Large intestine (tissue), 12 donors: ENCODE measurements at places on chromosomes 1 and 21. TPM values are rescaled to one million over a fixed set of nuclear protein-coding genes. Genes with fewer than 3 reads are reported as not detected.

Gene TRMT1L
- 15.9 TPM for polyA plus RNA-seq

GRCh38 chr1:70091811-70092210, 113.6 kb downstream of the LRRC40 start:
- no peak for DNase-seq

Gene SPRR5
- not detected for polyA plus RNA-seq

- no peak for DNase-seq
Measured at GRCh38 chr1:18178111-18178510, 70.5 kb downstream of the IGSF21 start.

DNA sequence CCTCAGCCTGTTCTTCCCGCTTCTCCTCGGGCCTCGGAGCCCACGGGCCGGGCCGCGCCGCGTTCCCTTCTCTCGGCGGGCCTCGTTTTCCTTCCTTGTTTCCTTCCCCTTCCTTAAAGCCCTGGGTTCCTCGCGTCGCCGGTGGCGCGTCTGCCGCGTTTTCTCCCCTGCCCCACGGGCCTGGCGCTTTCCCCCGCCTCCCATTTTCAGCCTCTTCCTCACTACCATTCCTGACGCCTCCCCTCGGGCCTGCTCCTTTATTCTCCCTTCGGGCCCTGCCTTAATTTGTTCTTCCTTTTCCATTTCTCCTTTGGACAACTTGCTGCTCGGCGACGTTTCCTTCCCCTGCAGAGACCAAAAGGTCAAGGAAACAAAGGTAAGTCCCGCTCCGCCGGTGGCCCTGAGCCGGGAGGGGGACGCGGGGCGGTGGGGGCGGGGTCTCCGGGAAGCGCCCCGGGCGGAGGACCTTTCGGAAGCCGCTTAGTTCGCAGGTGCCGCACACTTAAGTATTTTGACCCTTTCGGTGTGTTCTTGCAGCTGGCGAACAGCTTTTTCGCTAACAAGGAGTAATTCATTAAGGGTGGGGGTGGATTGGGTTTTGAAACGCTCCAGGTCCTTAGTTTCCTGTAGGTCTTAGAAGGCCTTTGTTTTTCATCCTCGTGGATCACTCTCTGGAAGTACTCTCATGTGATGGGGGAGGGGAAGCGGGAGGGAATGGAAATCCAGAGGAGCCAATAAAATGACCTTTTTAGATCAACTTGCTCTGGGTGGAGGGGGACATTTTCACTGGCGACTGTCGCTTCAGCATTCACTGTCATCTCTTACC, 780 bp downstream of the YTHDF2 start:
- DNase-seq, result peak; percentile 77

Gene GJA9
- polyA plus RNA-seq, result 0.42 TPM

Gene MYOCOS
- not detected for polyA plus RNA-seq

- DNase-seq, result no peak
Measured at GRCh38 chr1:45796381-45796780, 7.0 kb upstream of the MAST2 start.

DNA sequence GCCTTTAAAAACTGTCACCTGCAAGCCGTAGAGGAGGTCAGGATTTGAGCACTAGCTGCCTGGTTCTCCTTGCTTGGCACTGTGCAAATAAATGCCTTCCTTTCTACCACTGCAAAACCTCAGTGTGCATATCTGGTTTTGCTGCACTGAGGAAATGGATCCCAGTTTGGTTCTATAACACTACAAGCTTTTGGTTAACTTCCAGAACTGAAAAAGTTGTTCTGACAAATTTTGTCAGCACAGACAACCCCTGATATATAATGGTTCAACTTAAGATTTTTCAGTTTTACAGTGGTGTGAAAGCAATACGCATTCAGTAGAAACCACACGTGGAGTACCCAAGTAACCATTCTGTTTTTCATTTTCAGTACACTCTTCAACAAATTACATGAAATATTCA, 29.8 kb upstream of the GALNT2 start:
- no peak for DNase-seq

GRCh38 chr1:214898161-214898560, 184.4 kb upstream of the KCNK2 start:
- no peak for DNase-seq

- DNase-seq, result no peak
Measured at GRCh38 chr1:2855206-2856065, 53.9 kb upstream of the TTC34 start.

GRCh38 chr1:89672489-89673183, 39.7 kb downstream of the LRRC8C start:
- no peak for DNase-seq

DNA sequence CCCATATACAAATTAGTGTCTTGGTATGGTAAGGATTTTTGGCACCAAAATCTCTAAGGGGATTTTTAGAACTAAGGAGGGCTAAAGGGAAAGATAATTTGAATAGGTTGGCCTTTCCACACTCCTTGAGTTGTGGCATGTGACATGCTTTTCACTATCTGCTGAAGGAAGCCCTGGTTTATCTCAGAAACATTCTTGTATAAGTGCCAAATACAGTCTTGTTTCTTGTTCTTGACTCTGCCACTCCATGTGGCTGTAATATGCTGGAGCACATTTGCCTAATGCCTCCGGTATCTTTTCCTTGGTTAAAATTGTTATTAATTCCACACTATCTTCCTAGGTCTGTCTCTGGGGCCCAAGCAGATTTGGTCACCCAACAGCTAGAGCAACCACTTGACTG, 457.0 kb downstream of the USP25 start:
- DNase-seq, result no peak

Gene TMCO2
- not detected for polyA plus RNA-seq

GRCh38 chr1:156539818-156540355, 32.5 kb downstream of the IQGAP3 start:
- no peak for DNase-seq

DNA sequence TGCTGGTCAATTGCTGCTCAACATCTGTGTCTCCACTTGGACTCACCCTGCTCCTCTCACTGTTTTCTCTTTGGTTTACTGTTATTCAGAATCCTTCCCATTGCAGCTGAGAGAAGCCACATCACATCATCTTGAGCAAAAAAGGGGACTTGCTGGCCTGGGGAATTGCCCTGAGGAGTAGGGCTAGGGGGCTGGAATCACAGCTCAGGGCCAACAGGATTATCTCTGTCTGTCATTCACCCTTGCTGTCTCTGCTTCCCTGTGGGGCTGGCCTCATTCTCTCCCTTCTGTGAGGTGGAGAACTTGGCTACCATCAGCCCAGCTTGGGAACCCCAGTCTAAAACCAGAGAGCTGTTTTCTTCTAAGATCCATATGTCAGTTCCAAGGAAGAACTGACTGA, 140.7 kb upstream of the WNT4 start:
- no peak for DNase-seq

DNA sequence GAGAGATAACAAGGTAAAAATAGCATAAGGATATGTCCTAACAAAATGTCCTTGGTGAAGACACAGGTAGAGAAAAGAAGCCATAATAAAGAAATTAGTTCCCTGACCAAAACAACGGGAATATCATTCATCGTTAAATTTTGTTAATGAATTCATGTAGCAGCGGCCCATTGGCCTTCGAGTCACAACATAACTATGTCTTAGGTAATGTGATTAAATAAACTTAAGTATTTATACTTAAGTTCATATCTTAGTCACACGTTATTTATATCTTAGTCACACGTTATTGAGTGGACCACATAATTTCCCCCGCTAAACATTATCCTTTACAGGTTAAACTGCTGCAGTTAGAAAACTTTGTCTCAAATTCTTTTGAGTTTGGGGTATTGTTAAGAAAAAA, 1.2 kb downstream of the NEXN start:
- DNase-seq, result no peak

DNA sequence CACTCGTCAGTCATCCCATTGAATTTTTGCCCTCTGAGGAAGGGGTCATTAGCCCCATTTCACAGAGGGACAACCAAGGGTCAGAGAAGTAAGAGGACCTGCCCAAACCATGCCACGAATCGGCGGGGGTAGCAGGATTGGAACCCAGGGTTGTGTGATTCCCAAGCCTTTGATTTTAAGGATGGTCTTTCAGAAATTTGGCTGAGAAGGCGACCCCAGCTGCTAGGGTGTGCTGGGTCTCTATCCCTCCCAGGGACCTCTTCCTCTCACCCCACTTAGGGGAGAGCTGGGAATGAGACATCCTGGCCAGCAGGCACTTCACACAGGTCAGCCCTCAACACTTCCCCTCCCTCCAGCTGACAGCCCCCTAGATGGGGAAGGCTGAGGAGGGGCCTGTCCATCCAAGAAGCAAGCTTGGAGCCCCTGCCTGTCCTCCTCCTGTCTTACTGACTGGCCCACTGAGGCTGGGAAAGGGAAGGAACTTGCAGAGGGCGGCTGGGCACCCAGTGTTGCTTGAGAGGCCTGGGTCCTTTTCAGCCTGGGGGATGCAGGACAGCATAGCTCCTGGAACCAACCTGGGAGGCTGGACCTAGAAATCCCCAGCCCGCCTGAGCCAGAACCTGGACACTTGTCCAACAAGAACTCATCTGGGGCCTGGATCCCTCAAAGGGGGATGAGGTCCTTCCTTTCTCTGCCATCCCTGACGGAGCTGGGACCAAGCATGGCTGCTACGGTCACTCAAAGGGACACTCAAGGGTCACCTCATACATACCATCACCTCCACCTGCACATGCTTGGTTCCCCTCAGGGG, 1.7 kb downstream of the SDC3 start:
- DNase-seq, result no peak

- no peak for DNase-seq
Measured at GRCh38 chr1:36542962-36543515, 60.3 kb upstream of the CSF3R start.

Gene CDA
- 0.64 TPM for polyA plus RNA-seq

DNA sequence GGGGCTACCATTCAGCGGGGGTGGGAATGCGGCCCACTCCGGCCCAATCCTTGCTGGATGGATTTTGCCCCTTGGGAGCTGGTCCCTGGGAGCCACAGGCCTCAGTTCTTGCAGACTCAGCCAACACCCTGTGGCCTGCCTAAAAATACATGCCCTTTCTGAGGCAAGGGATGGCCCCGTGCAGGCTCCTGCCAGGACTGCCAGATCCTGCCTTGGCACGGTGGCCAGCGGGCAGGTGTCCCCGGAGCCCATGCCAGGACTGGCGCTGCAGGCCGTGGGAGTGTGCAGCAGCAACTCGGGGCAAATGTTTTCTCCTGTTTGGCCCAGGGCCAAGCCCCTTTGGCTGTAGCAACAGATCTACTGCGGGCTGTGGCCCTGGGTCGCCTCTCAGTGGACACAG, 1.6 kb upstream of the PANK4 start:
- no peak for DNase-seq

Gene SLC45A1
- polyA plus RNA-seq, result 2.0 TPM

- no peak for DNase-seq
Measured at GRCh38 chr1:116807394-116808199, 53.4 kb downstream of the CD2 start.

DNA sequence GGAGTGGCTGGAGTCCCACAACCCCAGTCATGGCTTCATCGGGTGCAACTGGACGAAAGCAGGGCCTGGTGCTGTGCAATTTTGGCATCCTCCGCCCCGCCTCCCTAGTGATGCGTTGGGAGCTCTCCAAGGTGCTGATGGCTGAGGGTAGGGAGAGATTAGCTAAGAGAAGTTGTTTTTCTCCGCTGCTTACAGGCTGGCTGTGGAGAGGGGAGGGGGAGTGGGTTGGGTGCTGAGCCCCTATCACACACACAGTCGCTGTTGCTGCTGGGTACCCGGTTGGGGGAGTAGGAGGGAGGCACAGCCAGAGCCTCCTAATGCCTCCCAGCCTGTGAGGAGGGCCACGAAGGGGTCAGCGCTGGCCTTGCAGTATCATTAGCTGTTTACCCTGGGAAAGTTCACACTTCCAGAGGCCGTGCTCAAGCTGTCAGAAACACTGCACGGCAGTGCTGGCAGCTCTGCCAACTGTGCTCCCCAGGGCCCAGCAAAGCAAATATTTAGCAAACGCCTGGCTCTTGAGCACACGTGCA, 110.0 kb downstream of the GRIK3 start:
- DNase-seq, result peak; percentile 11

GRCh38 chr1:232923739-232924386, 26.5 kb upstream of the NTPCR start:
- no peak for DNase-seq

GRCh38 chr1:21779613-21780521, 3.1 kb downstream of the USP48 start:
- DNase-seq, result no peak

Gene LHX8
- not detected for polyA plus RNA-seq

GRCh38 chr21:33984021-33984481, 68.4 kb upstream of the ATP5PO start:
- DNase-seq, result no peak

Gene SLC1A7
- 0.40 TPM for polyA plus RNA-seq

- no peak for DNase-seq
Measured at GRCh38 chr1:156435545-156436140, 64.9 kb downstream of the MEF2D start.

Gene DUSP12
- polyA plus RNA-seq, result 33.8 TPM

DNA sequence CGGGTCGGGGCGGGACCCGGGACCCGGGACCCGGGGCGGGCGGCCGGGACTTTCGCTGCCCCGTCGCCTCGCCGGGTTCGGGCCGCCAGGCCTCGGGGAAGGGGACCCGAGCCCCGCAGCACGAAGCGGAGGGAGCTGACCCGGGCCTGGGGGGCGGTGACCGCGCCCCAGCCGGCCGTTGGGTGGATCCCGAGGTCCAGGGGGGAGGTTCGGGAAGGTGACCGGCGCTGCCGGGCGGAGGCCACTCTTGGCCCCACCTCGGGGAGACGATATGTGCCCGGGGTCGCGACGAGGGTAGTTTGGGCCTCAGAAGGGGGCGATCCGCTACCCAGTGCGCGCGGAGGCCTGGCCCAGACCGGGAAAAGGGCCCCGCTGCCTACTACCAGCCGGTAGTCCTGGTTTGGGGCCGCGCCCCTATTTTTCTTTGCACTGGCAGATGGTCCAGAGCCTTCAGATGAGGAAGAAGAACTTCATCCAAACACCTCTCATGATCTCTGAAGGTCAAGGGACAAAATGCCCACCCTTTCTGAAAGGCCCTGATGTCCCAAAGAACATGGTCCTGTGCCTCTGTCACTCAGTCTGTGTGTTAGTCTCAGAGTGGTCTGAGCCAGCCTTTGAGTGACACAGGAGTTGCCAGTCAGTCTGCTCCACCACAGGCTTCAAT, 766 bp downstream of the AGO4 start:
- DNase-seq, result peak; percentile 64

DNA sequence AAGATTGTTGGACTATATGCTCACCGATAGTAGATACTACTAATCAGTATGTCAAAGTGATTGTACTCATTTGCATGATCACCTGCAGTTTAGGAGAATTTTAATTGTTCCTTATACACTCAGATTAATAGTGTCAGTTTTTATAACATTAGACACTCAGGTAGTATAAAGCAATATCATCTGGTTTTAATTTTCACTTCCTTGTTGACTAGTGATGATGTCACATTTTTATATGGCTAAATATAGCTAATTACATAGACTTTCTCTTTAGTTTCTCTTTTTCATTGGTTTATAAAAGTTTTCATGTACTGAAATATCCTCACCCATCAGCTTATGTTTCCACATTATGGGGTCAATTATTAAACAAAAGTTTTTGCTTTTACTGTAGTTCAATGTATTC, 1332.4 kb upstream of the ADGRL2 start:
- no peak for DNase-seq
